Kidney capillary endothelial cell (primary cell): ENCODE measurements at places on chromosomes 16 and 17.

- no peak for DNase-seq
Observed at GRCh38 chr16:81502396-81503070, 57.9 kb downstream of the CMIP start.

GRCh38 chr17:50192618-50193291 is 8.7 kb downstream of the COL1A1 start:
- no peak for DNase-seq

- DNase-seq, result no peak
Observed at GRCh38 chr17:79888811-79889634, 49.8 kb upstream of the CBX4 start.

GRCh38 chr16:78102865-78103264 is 3.4 kb downstream of the WWOX start:
- no peak for DNase-seq

GRCh38 chr17:50129728-50130558 is at the start of gene SAMD14:
TSS of gene SAMD14 (minus strand) at chr17:50130160. CDS start at chr17:50124959, 5,201 bp downstream.
- no peak for DNase-seq

- no peak for DNase-seq
Observed at GRCh38 chr17:8158267-8159031, 4.3 kb downstream of the VAMP2 start.

DNA sequence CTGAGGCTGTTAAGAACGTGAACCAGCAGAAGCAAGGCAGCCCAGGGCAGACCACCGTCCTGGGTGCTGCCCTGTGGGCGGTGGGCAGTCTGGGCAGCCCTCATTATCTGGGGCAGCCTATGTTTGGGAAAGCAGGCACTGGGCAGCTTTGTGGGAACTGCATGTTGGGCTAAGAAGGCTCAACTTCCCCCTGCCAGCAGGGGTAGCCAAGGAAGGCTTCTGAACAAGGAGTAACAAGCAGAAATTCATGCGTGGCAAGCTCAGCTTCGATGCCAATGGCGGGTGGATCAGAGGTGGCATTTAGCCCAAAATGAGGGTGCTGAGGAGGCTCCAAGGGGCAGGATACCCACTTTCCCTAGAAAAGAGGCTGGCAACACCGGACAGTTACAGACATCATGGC is 42.7 kb upstream of the METRNL start:
- no peak for DNase-seq

GRCh38 chr17:6476810-6477179 is 32.5 kb downstream of the PIMREG start:
- no peak for DNase-seq

DNA sequence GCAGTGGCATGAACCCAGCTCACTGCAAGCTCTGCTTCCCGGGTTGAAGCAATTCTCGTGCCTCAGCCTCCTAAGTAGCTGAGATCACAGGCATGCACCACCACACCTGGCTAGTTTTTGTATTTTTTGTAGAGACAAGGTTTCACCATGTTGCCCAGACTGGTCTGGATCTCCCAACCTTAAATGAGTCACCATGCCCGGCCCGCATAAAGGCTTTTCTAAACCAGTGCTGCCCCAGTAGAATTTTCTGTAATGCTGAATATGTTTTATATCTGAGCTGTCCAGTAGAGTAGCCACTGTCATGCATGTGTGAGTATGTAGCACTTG is 36.9 kb upstream of the WSB1 start:
- DNase-seq, result no peak

DNA sequence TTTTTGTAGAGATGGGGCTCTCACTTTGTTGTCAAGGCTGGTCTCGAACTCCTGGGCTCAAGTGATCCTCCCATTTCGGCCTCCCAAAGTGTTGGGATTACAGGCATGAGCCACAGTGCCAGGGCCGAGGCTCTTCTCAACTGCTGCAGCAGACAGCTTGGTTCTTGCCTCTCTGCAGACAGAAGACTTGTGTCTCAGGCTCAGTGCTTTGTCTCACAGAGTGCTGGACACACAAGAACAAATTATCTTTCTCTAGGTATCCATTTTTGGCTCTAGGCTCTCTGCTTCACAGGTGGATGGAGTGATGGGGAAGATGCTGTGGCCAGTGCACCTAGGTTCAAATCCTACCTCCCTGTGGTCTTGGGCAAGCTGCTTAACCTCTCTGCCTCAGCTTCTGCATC is 80.8 kb upstream of the RNU2-1 start:
- no peak for DNase-seq

DNA sequence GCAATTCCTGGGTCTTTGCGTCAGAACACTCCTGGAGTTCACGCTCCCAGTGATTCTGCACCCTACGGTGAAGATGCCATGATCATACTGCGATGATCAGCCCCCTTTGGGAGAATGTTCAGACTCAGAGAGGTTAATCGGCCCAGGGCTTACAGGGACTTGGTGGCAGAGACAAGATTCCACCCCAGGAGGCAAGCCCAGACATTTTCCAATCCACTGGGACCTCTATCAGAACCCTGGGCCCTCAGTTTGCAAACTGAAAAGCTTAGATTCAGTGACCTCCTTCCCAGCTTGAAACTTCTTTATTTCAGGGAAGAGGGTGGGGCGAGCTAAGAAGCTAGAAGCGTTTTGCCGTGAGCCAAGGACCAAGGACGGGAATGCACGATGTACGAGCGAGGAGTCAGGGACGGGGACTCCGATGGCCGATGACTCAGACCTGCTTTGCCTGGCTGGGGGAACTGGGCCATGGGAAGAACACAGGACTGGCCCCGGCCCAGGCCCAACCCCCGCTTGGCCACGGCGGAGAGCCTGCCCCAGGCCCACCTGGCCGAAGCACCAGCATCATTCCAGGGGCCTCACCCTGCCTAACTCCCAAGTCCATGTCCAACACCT is 34.7 kb downstream of the SOCS3 start:
- DNase-seq, result no peak

GRCh38 chr16:85753559-85753958 is 2.7 kb upstream of the C16orf74 start:
- DNase-seq, result no peak

DNA sequence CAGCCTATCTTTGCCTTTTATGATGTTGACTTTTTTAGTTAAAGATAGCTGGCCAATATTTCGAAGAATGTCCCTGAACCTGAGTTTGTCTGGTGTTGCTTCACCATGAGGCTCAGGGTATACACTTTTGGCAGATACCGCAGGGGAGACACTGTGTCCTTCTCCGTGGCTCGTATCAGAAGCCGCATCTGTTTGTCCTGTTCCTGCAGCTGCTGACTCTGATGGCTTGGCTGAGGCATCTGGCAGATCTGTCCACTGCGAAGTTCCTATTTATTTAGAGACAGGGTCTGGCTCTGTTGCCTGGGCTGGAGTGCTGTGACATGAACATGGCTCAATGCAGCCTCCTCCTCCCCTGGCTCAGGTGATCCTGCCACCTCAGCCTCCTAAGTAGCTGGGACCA is 93.5 kb downstream of the CRISPLD2 start:
- no peak for DNase-seq

GRCh38 chr17:65509032-65509431 is 52.4 kb downstream of the AXIN2 start:
- DNase-seq, result no peak

DNA sequence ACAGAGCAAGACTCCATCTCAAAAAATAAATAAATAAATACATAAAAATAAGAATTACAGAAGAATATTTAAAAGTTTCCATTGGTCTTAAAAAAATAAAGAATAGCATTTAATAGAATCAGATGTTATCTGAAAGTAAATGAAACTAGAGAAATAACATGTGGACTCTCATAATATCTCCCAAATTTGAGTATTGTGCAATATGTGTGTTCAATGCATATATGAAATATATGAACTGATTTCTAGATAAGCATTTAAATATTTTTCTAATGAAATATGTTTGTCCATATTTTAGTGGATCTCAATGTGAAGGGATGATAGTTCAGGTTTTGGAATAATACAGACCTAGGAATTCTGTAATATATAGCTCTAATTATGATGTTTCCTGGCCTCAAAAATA is 265.9 kb upstream of the PMFBP1 start:
- DNase-seq, result no peak

DNA sequence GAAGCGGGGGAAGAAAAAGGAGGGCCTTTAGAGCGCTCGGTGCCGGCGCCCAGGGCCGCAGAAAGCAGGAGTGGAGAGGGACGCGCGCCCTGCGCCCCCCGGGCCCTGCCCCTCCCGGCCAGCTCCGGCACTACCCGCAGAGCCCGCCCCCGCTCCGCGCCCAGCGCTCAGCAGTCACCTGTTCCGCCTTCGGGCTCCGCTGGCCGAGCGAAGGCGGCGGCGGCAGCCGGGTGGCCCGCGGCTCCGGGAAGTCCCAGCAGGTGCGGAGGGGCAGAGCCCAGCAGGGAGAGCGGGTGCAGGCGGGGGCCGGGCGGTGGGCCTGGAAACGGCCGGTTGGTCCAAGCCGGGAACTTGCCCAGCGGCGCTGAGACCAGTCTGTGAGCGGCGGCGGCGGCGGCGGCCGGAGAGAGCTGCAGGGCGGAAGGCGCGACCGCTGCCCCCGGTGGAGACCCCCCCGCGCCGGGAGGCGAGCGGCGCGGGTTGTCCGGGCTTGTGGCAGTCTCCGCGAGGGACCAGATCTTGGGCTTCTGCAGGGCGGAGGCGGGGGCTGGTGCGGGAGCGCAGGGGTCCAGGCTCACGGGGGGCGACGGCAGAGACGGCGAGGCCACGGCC is 2.2 kb downstream of the IRX3 start:
- no peak for DNase-seq

- peak; percentile 26 for DNase-seq
Observed at GRCh38 chr17:4199818-4200402, 56.9 kb downstream of the CYB5D2 start.

DNA sequence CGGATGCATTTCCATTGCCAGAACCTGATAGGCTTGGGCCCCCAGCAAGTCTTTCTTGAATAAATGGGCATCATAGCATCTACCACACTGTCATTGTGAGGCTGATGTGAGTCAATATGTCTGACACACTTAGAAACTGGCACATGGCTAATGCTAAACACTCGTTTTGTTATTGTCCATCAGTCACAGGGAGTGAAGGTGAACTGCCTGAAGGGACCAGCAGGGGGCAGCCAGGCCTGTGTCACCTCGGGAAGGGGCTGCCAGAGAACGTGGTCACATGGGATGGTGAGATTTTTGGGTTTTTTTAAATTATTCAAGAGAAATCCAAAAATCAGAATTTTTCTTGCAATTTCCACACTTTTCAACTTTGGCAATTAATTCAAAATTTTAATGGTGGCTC is 831 bp upstream of the RCVRN start:
- DNase-seq, result peak; percentile 8

- no peak for DNase-seq
Observed at GRCh38 chr16:57606147-57606846, 22.1 kb upstream of the ADGRG1 start.

GRCh38 chr16:79261481-79261940 is 339.0 kb downstream of the MAF start:
- no peak for DNase-seq

GRCh38 chr17:76134911-76135809 is 5.9 kb downstream of the FOXJ1 start:
- no peak for DNase-seq

- no peak for DNase-seq
Observed at GRCh38 chr17:28159924-28160323, 117.4 kb downstream of the NLK start.

DNA sequence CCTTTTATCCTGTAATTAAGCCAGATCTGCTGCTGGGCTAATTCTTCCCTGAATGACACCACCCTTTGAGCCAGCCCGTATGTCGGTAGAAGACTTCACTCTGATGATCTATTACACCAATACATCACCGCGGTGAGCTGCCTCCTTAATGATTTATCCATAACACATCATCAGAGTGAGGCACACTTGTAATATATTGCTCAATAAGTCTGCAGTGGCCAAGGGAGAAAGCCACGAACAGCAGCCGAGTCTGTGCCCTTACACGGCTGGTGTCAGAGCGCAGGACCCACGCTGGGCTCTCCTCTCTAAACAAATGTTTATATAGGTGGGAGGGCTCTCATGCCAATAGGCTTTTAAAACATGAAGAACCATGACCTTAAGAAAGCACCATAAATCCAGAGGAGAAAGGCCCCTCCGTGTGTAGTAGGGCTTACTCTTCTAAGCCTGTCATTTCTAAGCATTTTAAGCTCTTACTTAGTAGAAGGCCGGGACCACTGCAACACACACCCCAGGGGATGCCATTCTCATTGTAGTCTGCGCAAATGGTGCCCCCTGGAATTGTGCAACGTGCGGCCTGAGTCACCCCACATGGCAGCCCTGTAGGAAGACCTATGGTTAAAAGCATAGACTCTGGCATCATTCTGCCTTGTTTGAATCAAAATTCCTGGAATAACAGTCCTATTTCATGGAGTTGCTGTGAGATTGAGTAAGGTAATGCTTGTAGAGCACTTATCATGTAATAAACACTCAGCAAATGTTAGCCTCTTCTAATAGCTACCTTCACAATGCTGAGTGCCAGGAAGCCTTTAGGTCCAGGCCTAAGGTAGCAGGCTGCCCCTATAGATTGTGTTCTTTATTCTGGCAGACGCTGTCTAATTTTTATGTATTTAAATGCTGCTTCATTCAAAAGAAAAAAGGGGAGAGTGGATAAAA is 26.1 kb downstream of the MRPS23 start:
- no peak for DNase-seq

DNA sequence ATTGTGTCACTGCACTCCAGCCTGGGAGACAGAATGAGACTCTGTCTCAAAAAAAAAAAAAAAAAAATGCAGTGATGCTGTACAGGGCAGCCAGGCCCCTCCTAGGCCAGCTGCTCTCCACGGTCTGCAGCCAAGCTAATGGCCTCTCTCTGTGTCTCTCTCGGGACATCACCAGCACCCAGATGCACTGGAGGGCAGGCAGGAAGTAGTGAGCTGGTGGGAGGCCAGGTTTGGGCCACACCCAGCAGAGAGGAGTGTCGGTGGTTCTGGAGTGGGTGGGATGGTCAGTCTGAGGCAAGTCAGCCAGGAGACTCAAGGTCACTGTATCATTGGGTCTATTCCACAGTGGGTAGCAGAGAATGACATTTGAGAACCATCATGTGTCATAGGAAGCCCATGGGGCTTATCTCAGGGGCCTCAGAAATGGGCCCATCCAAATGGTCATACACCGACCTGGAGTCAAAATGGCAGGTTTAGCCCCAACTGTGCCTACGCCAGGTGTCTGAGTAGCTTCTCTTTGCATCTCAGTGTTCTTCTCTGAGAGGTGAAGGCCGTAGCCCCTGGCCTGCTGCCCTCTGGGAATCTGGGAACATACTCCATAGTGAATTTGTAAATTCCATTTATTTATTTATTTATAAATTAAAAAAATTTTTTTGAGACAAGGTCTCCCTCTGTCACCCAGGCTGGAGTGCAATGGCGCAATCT is 22.7 kb downstream of the WNT9B start:
- DNase-seq, result no peak

GRCh38 chr16:30416624-30417528 is 9.5 kb downstream of the ZNF771 start:
- DNase-seq, result no peak

- no peak for DNase-seq
Observed at GRCh38 chr17:2710071-2710802, 1.3 kb downstream of the CLUH start.

- DNase-seq, result no peak
Observed at GRCh38 chr17:14118951-14119350, 49.6 kb downstream of the COX10 start.
